Activated CD4-positive, alpha-beta T cell treated with anti-CD3 and anti-CD28 coated beads, Interleukin-2, amount 10 ng/mL, durations not matched to agents 7 days and 5 days (primary cell): ENCODE measurements at places on chromosomes 5 and 9. TPM values are rescaled to one million over a fixed set of nuclear protein-coding genes. Genes with fewer than 3 reads are reported as not detected.

The IFNB1 gene
- total RNA-seq = not detected

DNA sequence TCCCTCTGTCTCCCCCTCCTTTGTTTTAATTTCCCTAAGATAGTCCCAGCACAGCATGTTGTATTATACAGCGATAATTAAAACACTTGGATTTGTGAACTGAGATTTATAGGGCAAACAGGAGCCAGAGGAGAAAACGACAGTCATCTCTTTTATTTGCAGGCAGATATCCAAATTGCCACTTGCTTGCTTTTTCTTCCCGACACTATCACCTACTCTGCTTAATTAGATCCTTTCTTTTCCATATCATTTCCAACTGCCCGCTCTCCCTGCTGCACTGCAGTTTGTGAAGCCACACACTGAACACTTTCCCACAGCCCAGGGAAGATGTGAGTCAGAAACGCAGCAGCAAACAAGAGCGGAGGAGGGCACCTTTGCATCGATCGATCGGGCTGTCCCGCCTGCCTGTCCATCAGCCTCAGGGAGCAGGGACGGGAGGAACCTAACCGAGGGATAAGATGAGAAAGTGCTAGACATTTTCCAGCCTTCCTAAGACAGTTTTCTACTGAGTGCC, 35.8 kb upstream of the SPRY4 start:
- DNase-seq = no peak

DNA sequence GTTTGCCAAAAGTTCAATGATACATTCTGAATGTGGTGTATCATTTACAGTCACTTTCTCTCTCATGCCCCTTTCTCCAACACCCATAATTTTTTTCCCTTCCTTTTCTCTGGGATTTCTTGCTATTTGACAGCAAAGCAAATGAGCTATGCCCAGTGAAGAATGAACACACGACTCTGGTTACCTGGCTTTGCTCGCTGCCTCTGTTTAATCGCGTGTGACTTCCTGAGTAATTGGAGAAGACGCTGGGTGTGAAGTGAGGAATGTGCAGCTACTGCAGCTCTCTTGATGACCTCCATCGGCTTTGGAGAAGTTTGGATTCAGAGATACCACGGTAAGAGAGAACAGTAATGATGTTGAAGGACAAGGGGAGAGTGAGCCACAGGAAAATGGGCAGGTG, 651.8 kb downstream of the KIF4B start:
- DNase-seq = no peak

- DNase-seq = no peak
Measured at GRCh38 chr5:168076561-168076991, 214.9 kb upstream of the WWC1 start.

DNA sequence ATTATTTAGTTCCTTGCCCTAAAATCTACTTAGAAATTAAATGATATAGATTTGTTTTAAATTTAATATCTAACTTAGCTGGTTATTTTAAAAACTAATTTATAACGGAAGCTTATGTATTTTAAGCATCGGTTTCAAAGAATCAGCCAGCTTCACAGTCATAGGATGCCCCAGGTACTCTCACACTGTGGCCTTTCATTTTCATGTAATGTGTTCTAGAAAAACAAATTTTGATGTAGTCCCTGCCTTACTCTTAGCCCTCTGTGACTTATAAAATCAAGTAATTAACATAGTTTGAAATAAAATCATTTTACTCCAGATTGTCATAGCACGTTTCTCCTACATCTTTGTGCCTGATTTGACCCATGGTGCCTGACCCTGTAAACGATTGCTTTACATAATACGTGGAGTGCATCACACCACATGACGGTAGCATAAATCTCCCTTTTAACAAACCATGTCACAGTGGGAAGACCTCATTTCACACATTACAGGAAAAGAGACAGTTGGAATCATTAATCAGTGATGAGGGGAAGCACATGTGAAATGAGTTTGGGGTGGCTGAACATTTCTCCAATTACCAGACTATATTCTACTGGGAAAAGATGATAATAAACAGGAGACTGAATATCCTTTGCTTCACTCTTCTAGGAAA, 731.5 kb upstream of the CDH9 start:
- DNase-seq = no peak

DNA sequence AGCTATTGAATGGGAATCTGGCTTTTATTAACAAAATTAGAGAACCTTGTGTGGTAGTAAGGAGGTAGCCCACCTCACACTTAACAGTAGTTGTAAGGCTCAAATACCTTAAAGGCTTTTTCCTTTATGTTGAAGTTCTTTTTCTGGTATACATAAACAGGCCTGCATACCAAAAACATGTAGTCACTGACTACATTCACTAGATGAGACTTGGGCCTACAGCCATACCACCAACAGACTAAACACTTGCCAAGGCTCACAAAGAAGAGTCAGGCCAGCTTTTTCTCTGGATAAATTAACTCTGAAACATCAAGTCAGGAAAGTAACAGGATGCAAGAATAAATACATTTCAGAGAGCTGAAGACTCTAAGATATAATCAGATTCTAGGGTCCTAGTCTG, 78.6 kb upstream of the MPDZ start:
- DNase-seq = no peak

GRCh38 chr9:19495186-19496028, 86.6 kb downstream of the ACER2 start:
- DNase-seq = no peak

DNA sequence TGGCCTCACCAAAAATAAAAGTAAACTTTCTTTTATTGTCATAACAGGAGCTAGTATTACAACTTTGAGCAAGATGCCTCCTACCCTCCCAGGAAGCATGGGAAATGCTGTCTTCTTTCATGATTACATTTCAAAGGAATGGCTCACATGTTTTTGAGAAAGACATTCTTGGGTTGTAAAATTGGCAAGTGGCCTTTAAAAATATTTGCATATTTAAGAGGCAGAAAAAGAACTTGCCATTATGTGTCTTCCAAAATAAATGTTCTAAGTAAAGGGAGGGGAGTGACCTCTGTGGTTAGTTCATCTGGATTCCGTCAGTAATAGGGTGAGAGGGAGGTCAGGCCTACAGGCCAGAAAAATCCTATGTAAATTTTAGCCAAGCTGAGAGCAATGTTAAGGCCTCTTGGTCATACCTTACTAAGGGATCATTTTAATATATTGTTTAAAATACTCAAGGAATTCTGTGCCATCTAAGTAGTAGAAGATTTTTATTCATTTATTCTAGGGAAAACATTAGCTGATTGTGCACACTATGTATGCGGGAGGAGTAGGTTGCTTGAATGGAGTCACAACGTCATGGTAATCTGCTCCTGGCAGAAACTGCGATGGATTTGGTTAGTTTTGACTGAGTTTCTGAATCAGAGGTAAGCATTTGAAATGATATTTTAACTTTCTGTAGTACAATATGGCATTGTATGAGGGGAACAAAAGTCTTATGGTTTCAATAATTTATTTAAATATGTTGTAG, 1485.7 kb upstream of the CDH9 start:
- no peak for DNase-seq

DNA sequence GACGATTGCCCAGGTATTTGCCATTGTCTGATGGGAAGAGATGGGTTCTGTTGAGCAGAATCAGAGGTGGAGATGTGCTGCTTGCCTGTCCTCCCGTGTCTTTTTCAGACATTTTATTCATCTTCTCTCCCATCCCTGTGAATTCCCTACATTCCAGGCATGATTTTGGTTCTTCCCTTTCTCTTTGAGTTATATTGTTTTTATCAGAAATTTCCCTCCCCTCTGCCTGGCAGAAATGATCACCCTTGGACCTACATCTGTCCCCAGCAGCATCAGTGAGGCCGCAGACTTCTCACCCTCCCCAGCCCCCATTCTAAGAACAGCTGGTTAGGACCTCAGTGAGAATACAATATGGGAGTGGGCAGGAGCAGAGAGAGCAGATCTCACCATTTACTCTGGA, 640.2 kb downstream of the CCDC171 start:
- DNase-seq = no peak

DNA sequence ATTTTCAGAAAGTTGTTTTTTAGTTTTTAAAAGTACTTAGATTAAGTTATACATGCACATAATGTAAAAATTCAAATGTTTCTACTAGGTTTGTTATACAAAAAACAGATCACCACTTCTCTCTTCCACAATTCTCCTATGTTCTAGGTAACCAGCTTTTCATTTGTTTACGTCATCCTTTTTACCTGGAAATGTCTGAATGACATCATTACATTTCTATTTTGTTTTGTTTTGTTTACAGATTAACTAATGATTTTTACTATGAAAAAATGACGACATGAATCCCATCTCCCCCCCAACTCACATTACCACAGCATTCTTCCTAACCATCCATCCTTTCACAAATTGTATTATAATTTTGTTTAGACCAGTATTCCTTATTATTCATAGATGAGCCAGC, 1709.2 kb downstream of the EFNA5 start:
- no peak for DNase-seq

DNA sequence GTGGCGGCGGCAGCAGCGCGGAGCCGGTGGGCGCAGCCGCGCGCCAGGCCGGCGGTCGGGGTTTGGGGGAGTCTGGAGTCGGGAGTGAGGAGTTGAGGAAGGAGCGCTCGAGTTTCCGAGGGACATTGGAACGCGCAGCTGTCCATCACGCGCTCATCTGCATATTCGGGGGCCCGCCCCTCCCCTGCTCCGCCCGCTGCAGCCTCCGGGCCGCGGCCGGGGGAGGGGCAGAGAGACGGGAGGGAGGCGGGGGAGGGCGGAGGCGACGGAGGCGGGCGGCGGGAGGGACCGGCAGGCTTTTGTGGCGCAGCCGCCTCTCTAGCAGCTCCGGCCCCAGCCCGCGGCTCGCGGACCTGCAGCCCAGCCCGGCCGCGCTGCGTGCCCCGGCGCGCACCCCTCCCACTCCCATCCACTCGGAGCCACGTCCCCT, at the start of gene IRX2:
Gene IRX2 (minus strand): TSS at position 86 of the 430 bp plus-strand sequence. CDS start 264 bp downstream, outside the sequence.
- no peak for DNase-seq
